EL (cell line): ENCODE measurements at places on chromosomes 13 and 19.

DNA sequence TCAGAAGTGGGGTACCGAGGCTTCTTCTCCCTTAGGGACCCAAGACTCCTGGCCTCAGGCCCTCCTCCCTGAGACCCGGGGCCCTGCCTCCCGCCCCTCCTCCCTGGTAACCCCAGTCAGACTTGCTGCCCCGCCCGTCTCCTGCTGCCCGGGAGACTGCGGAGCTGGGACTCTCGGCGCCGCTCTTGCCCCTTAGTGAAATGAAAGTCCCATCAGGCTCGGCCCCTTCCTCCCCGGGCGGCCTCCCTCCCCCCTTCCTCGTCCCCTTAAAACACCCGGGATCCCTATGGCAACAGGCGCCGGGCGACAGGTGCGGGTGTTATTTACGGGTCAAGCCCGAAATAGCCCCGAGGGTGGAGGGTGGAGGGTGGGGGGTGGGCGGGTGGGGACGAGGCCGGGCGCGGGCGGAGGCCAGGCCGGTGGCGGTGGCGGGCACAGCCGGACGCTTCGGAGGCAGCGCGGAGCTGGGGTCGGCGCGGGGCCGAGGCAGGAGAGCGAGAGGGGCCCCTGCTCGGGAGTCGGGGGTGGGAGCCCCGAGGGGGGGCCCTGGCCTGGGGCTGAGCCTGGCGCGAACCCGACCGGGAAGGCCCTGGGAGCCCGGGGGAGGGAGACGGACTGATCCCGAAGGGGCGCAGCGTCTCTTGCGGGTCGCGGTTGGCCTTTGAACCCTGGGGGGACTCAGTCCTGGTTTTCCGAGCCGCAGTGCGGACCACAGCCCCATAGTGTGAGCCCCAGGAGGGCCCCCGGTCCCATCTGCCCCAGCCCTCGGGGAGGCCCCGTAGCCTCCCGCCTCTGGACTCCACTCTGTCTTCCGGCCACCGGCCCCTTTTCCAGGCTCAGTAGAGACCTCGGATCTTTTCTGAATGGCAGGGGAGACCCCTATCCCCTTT is at the start of gene CACNG6:
TSS of gene CACNG6 (plus strand) at position 414 of the 890 bp plus-strand sequence. CDS start 1,241 bp downstream, outside the sequence.
- DNase-seq: peak; percentile 31

GRCh38 chr19:355134-355533 is 10.5 kb upstream of the MIER2 start:
- no peak for DNase-seq

GRCh38 chr13:62643799-62644524 is 1228.3 kb upstream of the PCDH20 start:
- DNase-seq: no peak

DNA sequence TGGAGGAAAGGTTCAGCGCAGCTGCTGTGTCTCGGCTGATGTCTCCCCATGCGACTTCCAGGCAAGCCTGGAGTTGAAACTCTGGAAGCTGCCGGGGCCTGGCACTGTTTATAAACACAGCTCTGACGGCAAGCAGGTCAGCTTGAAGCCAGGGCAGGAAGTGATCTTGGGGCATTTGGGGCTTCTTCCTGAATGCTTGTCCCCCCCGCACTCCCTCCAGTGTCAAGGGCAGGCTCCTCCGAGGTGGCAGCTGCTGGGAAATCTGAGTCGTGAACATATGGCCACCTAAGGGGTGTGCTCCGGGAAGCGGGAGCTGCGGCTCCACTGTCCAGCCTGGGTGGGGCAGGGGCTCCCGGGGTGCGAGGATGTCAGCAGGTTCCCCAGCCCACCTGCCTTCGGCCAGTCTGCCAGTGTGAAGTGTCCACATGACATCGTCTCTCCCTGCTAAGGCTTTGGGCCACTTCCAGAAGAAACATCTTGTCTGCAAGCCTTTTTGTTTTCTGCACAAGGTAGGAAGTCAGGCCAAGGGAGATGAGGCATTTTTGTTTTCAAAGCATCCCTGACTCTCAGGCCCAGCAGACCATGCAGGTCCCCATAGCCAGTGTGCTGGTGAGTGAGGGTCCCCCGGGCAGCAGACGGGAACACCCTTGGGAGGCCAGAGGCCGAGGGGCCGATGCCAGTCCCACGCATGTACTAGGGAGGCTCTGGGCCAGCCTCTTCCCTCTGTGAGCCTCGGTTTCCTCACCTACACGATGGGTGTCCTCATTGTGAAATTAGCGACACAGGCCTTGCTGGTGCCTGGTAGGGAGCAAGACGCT is 2.7 kb downstream of the PIAS4 start:
- no peak for DNase-seq
